ENCODE measurements at places on chromosomes 4 and X. TPM values are rescaled to one million over a fixed set of nuclear protein-coding genes. Genes with fewer than 3 reads are reported as not detected.

- no peak for DNase-seq
Measured at GRCh38 chr4:144597171-144597570, 48.8 kb upstream of the HHIP start.

Gene MUC7
- total RNA-seq: not detected

Gene ADH1A
- 2.8 TPM for total RNA-seq

GRCh38 chr4:121025540-121025939 is 46.8 kb downstream of the NDNF start:
- DNase-seq: no peak

GRCh38 chrX:134480061-134480460 is 20.1 kb downstream of the HPRT1 start:
- no peak for DNase-seq

Gene FGF2
- total RNA-seq: 30.5 TPM

Gene TMEM31
- 1.4 TPM for total RNA-seq

GRCh38 chrX:118569676-118570075 is 74.1 kb downstream of the DOCK11 start:
- no peak for DNase-seq

DNA sequence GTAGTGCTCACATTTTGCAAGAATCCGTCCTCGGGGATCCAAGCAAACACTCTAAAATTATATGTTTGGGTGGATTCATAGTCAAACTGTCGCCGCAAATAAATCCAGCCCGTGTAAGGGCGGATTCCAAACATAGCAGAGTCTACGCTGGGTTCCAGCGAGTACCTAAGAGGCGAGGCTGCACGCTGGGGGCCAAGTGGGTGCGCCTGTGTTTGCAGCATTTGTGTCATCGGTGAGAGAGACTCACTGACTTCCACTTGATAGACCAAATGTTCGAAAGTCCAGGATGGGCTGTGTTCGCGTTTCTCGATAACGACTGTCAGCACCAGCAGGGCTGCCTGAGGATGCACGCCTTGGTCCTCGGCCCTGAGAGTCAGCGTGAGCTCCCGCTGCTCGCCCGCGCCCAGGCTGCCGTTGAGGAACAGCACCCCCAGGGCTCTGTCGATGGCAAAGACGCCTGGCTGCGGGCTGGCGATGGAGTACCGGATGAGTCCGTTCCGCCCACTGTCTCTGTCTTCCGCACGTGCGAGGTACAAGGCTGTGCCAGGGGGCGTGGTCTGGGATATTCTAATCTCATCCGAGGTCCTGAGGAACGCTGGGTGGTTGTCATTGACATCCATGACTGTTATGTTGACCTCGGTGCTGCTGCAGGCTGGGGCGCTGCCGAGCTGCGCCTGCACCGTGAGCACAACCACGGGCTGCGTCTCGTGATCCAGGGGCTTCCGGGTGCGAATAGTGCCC is 158.7 kb downstream of the DCHS2 start:
- peak; percentile 57 for DNase-seq

DNA sequence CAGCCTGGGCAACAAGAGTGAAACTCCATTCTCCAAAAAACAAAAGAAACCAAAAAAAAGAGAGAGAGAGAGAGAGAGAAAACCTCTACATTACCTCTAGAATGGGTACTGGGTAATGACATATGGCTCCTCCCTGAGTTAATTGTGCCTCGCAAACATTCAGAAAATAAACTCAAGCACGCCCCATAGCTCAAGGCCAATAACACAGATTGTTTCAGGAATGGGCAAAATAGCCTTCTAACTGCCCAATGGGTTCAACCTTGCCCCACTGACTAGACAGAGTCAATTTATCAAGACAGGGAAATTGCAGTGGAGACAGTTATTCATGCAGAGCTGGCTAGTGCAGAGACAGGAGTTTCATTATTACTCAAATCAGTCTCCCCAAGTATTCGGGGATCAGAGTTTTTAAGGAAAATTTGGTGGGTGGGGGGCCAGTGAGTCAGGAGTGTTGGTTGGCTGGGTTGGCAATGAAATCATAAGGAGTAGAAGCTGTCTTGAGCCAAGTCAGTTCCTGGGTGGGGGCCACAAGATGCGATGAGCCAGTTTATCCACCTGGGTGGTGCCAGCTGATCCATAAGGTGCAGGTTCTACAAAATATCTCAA is 25.1 kb downstream of the NIPAL1 start:
- DNase-seq: no peak

Gene AR
- 13.1 TPM for total RNA-seq

Gene RPS6KA6
- total RNA-seq: 2.7 TPM

Gene UGT2B28
- total RNA-seq: not detected

Gene CYSLTR1
- total RNA-seq: 5.3 TPM

Gene CLIC2
- total RNA-seq: 25.3 TPM

Gene IL2RG
- total RNA-seq: 9.9 TPM

Gene IQSEC2
- 18.0 TPM for total RNA-seq

- DNase-seq: no peak
Measured at GRCh38 chr4:26083987-26084386, 170.0 kb downstream of the SMIM20 start.

- DNase-seq: no peak
Measured at GRCh38 chr4:56760183-56760582, 61.3 kb downstream of the SPINK2 start.

All from sciatic nerve (tissue), 2 donors.